ENCODE measurements at places on chromosomes 3 and 15.

- no peak for DNase-seq
Measured at GRCh38 chr15:69615736-69616135, 163.1 kb downstream of the RPLP1 start.

GRCh38 chr15:98568382-98569017 lies 79.8 kb upstream of the IGF1R start:
- DNase-seq = no peak

DNA sequence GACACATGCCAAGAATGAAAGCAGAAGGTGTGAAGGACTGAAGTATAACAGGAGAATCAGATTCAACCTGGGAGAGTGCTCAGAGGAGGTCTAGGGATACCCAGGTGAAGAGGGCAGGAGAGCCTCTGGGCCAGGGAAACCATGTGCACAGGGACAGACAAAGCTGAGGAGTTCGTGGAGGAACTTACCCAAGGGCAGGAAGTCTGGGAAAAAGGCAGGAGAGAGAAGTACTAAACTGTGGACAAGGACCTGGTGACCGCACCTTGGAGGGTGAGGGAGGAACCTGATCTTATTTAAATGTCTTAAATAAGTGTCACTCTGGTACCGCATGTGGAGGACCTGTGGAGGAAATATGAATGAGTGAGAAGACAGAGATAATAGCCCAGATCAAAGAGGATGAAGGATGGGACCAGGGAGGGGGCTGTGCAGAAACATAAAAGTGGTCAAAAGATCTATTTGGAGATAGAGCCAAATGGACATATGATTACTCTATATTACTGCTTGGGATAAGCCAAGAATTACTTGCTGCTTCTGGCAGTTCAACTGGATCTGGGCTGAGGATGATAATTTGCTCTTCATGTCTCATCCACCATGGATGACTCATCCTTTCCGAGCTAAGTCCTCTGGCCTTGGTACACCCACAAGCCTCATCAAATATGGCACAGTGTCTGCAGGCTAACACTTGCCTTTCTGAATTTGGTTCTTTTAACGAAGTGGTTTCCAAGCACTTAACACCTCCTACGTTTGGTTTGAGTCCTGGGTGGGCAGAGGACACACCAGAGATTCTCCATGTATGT lies 116.9 kb upstream of the NMNAT3 start:
- no peak for DNase-seq

- DNase-seq = no peak
Measured at GRCh38 chr3:186847437-186847836, 4.9 kb downstream of the ADIPOQ start.

GRCh38 chr3:81013360-81013759 lies 748.1 kb downstream of the GBE1 start:
- no peak for DNase-seq

GRCh38 chr15:70063261-70063925 lies 34.3 kb downstream of the TLE3 start:
- DNase-seq = no peak

GRCh38 chr3:9947025-9947995 lies 4.9 kb downstream of the PRRT3 start:
- DNase-seq = no peak

- no peak for DNase-seq
Measured at GRCh38 chr15:64755427-64755940, 19.9 kb downstream of the RBPMS2 start.

GRCh38 chr3:123869165-123869564 lies 15.0 kb downstream of the MYLK start:
- DNase-seq = no peak

GRCh38 chr3:116339441-116340028 lies 105.8 kb downstream of the LSAMP start:
- no peak for DNase-seq

GRCh38 chr3:127068871-127069270 lies 86.0 kb downstream of the PLXNA1 start:
- no peak for DNase-seq

- no peak for DNase-seq
Measured at GRCh38 chr3:117630885-117631284, 921.3 kb downstream of the TUSC7 start.

All from activated CD4-positive, alpha-beta T cell treated with anti-CD3 and anti-CD28 coated beads, Interleukin-10, Interleukin-2, amounts not matched to agents 100 ng/mL and 50 ng/mL, durations not matched to agents 16 hours and 8 hours (primary cell).